Hepatocyte (in vitro differentiated cells): ENCODE measurements at places on chromosomes 7 and 10. TPM values are rescaled to one million over a fixed set of nuclear protein-coding genes. Genes with fewer than 3 reads are reported as not detected.

The C10orf105 gene
- not detected in 2 replicates for total RNA-seq

The CYP3A4 gene
- total RNA-seq: 29.8 and 43.4 TPM in 2 replicates

The ANKRD2 gene
- not detected in 2 replicates for total RNA-seq

The SLC16A12 gene
- total RNA-seq: 5.7 and 7.7 TPM in 2 replicates

The WBP1L gene
- 57.1 and 57.8 TPM in 2 replicates for total RNA-seq

The MAGI2 gene
- total RNA-seq: 6.7 and 8.5 TPM in 2 replicates

The RELN gene
- total RNA-seq: 16.3 and 22.0 TPM in 2 replicates

The NAT16 gene
- not detected in 2 replicates for total RNA-seq

The SMURF1 gene
- 20.2 and 21.7 TPM in 2 replicates for total RNA-seq

The ATOH7 gene
- total RNA-seq: 0.17 TPM in 1 of 2 replicates, not detected in the other

The TSPAN33 gene
- total RNA-seq: 9.6 and 10.4 TPM in 2 replicates
